ENCODE measurements at places on chromosomes 1 and 21. TPM values are rescaled to one million over a fixed set of nuclear protein-coding genes. Genes with fewer than 3 reads are reported as not detected.

- DNase-seq = no peak
These were observed 181.8 kb downstream of the NFIA start for GRCh38 chr1:61263905-61264824.

DNA sequence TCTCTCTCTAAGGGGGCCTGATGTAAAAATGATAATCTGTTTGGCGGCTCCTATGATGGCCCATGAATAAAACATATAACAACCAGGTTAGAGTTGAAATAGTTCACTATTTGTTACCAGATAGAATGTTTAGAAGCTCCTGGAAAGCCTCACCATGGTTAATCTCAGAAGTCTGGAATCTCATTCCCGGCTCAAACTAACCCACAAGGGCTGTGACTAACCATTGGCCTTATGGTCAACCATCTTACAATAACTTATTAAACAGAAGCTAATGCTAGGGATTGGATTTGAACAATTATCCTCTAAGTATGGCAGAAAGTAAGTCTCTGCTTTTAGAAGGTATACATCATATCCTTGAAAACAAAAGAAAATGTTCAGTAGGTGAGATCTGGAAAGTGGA lies 134.1 kb upstream of the ADGRL2 start:
- DNase-seq = no peak

DNA sequence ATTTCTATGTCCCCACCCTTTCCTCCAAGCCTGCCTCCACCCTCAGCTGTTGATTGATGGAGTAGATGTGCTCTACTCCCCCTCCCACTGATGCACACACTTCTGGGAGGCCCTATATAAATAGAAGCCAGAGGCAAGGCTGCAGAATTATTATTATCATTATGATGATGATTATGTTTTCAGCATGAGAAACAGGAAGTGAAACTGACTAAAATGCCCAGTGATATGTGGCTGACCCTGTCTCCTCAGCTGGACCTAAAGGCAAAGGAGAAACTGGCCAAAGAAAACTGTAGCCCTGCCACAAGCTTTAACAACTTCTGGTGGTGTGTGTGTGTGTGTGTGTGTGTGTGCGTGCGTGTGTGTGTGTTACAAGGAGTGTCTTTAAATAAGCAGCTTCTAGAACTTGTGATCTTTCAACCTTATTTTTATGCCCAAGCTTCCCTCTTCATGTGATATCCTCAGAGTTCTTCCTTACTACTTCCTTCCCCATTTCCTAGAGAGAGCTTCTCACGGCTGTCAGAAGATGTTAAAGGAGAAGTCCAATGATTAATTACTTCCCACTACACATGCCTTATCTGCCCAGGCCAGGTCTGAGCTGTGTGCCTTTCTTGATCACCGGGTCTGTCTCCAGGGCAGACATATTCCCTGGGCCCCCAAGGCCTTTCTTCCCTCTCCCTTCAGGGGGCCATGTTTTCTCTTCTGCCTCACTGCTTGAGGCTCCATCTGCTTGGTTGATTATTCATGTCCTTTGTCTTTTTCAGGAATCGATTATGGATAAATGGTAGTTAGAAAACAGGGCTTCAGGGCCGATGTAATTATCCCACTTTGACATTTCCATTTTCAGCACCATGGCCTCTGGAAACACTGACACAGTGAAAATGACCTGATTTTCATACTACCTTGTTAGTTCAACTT lies 11.6 kb upstream of the MAPKAPK2 start:
- no peak for DNase-seq

- DNase-seq = no peak
These were observed 20.8 kb upstream of the EFNA1 start for GRCh38 chr1:155106862-155107261.

DNA sequence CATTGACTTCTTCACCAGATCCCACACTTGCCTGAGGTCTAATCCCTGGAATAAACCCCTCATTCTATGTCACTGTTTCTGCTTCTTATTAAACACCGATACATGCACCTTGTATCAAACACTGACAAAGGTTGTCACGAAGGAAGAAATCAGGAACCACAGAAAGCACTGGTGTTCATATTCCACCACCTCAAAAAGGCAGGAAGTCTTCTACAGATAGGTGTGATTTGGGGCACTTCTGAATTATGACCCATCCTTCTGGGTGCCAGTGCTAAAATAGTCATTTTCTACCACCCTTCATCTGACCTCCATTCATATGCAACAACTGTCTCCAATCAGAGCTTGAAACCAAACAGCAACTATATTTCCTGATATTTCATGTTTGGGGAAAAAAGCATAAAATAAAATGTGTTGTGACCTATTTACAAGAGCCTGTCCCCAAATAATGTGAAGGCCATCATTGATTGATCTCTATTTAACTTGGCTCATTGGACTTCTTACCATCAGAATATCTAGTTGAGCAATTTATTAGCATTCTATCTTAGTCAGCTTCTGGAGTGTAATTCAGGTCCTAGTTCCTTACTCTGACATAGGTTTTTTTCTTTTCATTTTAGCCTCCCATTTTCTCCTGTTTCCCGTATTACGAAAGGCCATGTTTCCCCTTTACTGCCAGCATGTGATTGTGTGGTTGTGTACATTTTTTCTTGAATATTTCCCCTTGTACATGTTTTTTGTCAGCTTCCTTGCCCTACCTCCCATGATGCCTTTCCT lies 43.1 kb downstream of the DUSP10 start:
- DNase-seq = no peak

The SPAG17 gene
- not detected for total RNA-seq

- no peak for DNase-seq
These were observed 90.0 kb downstream of the SELENOF start for GRCh38 chr1:86823821-86824500.

- DNase-seq = no peak
These were observed 3.2 kb downstream of the RAP1GAP start for GRCh38 chr1:21665711-21666575.

The IPO9 gene
- total RNA-seq = 45.4 TPM

DNA sequence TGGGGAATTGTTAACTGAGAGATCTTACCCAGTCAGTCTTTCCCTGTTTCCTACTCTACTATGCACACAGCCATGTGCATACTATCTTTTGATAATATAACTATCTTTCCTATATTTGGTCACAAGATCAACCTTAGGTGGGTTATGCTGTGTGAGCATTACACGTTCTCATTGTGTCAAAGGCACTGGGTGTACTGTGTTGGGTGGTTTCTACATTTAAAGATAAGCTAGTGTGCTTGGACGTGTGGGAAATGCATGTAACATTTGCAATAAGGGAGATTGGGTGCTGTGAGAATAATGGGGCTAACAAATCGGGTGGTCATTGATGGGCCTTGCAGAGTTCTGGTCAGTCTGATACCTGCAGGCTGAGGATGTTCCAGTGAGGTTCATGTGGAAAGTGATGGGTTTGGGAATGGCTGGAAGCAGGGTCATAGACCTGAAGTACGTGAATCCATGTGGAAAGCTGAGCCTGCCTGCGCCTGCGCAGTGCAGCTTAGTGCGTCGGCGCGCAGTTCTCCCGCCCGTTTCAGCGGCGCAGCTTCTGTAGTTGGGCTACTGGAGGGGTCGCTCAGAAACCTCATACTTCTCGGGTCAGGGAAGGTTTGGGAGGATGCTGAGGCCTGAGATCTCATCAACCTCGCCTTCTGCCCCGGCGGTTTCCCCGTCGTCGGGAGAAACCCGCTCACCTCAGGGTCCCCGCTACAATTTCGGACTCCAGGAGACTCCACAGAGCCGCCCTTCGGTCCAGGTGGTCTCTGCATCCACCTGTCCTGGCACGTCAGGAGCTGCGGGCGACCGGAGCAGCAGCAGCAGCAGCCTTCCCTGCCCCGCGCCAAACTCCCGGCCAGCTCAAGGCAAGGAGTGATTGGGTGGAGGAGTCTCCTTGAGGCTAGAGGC lies at the start of gene MSH4:
MSH4 (plus strand) TSS at position 507 of the 897 bp plus-strand sequence; CDS start at position 611, 104 bp downstream.
- no peak for DNase-seq

GRCh38 chr1:160987359-160988050 lies 32.9 kb upstream of the ITLN2 start:
- DNase-seq = no peak

The RGS8 gene
- not detected for total RNA-seq

All from activated T-cell treated with anti-CD3 and anti-CD28 coated beads, Interleukin-2, amount 50 U/mL, for 4 hours (primary cell).